ENCODE measurements at places on chromosomes 5 and 9.

GRCh38 chr9:133944746-133945135, 47.4 kb downstream of the VAV2 start:
- no peak for DNase-seq

- no peak for DNase-seq
Measured at GRCh38 chr9:114110180-114110579, 11.1 kb upstream of the KIF12 start.

DNA sequence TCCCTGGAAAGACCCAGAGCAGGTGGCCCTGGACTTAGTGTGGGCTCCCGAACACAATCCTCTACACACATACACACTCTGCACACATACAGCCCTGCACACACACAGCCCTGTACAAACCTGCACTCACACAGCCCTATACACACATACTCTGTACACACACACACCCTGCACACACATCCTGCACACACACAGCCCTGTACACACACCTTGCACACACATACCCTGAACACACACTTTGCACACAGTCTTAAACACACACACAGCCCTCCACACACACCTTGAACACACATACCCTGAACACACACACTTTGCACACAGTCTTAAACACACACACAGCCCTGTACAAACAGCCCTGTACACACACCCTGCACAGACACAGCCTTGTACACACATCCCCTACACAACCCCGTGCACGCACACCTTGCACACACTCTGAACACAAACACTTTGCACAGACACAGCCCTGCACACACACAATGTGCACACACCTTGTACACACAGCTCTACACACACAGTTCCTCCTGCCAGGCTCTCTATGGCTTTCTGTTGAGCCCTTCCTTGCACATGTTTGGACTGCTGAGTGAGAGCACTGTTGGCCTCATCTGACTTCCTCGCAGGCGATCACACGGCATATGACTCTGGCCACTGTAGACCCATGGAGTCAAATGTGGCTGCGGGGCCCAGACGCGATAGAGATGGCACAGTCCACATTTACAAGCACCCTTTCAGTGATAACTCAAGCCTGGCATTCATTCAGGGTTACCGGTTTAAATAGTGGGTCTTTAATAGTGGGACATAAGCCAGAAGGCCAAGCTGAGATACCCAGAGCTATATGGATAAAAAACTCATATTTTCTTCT, 245.7 kb upstream of the IRX1 start:
- no peak for DNase-seq

- DNase-seq, result no peak
Measured at GRCh38 chr5:137090721-137091120, 408.4 kb downstream of the SPOCK1 start.

GRCh38 chr9:125739436-125739835, 7.7 kb upstream of the PBX3 start:
- no peak for DNase-seq

DNA sequence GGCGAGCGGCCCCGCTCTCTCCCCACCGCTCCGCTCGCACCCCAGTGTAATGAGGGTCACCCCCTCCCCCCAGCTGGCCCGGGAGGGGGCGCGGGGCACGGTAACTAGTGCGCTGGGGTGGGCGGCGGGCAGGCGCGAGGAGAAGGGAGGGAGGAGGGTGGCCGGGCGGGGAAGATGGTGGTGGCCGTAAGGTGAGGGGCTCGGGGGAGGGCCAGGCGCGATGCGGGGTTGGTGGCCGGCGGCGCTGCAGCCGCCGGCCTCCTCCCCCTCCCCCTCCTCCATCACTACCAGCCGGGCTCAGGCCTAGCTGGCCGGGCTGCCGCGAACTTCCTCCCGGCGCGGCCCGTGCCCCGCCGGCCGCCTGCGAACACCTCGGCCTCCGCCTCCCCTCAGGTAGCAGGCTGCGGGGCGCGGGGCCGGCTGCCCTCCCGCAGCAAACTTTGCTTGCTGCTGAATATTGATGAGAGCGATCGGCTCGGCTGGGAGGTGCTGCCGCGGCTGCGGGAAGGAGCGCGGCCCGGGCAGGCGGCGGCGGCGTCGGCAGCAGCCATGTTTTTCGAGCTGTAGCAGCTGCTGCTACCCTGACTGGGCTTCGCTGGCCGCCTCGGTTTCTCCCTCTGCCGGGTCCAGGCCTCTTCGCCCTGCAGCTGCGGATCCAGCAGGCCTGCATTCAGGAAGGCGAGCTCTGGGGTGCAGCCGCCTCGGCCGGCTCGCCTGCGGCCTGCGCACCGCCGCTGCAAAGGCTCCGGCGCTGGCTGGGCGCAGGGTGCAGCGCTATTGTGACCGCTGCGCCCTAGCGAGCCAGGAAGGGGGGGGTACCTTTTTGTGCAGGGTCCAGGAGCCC, 502 bp downstream of the NSD1 start:
- peak; percentile 67 for DNase-seq

GRCh38 chr9:80376180-80376579, 804.4 kb downstream of the TLE4 start:
- DNase-seq, result no peak

GRCh38 chr5:39424736-39425637, at the start of gene DAB2:
DAB2 (minus strand) TSS chr5:39424980; CDS start chr5:39394320, 30,660 bp downstream.
- DNase-seq, result peak; percentile 73

- DNase-seq, result no peak
Measured at GRCh38 chr5:61186634-61187033, 24.4 kb upstream of the SMIM15 start.

DNA sequence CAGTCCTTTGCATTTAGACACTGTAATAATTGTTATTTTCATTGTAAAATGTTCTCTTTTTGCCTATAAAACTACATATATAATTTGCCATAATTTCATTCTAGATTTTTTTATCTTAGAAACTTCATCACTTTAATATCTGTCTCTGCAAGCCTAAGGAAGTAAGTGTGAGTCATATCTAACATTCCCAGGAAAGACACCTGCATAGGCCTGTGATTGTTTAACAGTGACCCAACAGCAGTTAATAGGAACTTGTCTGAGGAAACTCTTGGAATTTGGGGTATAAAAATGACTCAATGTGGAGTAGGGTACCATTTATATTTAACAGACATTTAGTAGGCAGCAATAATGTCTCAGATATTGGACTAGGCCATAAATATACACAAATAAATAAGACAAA, 229.2 kb upstream of the FAM174A start:
- DNase-seq, result no peak

DNA sequence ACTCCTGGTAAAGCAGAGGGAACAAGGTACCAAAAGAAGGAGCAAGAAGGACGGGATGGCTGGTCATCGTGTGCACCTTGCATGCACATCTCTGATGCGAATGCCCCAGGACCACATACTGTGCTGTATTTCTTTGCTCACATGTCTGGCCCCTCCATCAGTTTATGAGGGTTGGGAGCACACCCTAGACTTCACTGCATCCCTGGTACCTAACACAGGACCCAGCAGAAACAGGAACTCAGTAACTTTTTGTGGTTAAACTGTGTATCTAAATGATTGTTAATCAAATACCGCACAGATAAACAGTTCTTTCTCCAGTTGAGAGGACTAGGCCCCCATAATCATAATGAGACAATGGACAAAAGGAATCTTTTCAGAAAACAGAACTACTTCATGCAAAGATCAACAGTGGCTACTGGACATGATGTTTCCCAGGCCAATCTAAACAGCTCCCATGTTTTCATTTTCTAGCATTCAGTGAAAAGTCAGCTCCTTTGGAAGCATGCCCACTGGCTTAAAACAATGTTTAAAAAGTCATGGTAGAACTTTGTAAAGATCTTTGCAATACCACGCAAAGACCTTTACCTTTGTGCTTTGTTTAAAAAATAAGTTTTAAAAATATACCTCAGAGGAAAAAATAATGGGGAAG, 55.5 kb upstream of the IFNK start:
- no peak for DNase-seq

DNA sequence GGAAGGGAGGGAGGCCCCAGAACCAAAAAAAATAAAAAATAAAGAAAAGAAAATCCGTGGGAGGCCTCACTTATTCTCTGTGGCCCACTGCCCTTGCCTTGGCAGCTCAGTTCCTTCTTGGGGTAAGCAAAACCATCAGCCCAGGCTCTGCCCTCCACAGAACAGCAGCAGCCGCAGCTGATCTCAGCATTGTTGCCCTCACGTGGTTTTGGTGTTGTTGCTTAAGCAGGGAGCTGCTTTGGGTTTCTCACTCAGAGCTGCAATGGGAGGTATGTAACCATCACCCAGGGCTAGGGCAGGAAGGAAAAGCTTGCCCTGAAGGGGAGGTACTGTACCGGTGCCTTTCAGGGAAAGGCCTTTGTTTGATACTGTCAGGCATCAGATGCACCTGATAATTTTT, 374.7 kb upstream of the WWC1 start:
- DNase-seq, result no peak

GRCh38 chr5:57537811-57538210, 55.2 kb upstream of the ACTBL2 start:
- DNase-seq, result no peak

DNA sequence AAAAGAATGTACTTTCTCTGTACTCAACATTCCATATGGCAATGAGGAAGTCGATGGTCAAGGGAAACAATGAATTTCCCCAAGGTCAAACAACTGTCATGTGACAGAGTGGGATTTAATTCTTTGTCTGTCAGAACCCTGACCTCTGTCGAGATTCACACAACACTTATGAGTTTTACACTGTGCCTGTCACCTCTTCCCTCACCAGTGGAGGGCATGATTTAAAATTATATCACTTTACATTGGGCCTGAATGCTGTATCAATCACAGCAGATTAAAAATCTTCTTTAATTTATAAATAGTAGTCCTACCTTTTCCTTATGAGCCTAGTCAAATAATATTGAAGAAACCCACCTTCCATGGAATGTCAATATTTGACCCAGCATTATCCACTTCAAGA, 276.7 kb downstream of the CDH10 start:
- no peak for DNase-seq

DNA sequence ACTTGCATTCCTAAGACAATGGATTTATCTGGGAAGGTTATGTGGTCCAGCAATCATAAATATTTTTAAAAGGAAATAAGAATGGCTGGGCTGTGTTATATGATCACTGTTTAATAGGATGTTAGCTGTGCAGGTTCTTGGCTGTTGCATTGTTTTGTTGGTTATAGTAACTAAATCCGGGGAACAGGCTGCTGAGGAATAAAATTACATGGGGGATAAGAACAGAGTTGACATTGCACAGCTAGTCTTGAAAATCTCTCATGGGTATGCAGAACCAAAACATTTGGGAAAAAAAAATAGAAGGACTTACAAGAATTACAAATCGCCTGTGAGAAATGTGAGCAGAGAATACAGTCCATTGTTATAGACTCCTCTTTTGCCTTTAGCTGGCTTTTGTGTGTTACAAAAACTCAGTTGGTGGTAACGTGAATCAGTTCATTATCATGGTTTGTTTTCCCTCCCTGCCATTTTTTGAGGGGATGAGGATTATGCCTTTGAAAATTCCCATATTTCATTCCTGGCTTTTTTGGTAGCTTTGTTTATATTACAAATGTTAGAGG, 375.3 kb upstream of the DAB2 start:
- DNase-seq, result no peak

- no peak for DNase-seq
Measured at GRCh38 chr9:80881320-80881719, 808.0 kb downstream of the TLE1 start.

GRCh38 chr9:624935-625500, 216.5 kb upstream of the DMRT1 start:
- no peak for DNase-seq

DNA sequence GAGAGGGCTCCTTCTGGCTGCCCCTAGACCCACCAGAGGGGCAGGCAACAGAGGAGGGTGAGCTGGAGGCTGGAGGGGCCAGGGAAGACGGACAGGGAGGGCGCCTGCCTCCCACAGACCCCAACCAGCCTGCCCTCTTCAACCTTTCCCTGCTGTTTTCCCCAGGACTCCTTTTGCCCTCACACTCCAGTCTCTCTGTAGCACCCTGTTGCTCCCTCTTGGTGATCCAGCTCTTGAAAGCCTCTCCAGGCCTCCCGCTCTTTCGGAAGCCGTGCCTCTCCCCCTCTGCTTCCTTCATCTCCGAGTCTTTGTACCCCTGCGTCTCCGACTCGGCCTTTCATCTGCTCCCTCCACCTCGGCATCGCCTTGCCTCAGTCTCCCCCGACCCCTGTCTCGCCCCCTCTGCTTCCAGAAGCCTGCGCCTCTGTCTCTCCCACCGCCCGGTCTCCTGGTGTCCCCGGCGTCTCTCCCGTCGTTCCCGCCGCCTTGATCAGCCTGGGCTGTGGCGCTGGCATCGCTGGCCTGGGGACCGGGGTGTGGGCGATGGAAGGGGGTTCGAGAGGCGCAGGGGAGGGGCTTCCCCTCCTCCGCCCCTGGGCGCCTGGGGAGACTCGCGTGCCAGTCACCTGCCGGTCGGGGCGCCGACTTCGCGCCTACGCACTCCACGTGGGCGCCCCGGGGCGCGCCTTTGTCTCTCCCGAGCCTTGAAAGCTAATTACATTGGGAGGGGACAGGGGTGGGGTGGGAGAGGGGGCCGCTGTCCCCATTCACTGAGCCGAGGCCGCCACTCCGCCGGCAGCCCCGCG, 5.3 kb upstream of the PRDM12 start:
- DNase-seq, result no peak

GRCh38 chr5:169471021-169471420, 112.6 kb upstream of the SPDL1 start:
- no peak for DNase-seq

DNA sequence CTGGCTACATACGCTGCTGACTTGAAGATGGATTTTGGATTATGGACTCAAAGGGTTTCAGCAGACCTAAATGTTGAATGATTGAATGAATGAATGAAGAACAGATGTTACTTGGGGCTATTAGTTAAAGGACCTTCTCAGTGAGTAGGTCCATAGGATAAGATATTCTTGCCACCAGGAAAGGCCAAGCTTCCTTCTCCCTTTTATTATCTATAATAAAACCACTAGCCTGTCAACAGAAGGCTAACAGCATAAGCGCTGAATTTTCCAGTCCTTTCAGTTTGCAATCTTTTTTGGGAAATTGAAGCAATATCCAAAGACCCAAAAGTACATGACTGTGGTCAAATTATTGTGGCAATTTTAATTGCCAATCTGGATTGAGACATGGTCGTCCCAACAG, 113.3 kb downstream of the SV2C start:
- DNase-seq, result no peak

DNA sequence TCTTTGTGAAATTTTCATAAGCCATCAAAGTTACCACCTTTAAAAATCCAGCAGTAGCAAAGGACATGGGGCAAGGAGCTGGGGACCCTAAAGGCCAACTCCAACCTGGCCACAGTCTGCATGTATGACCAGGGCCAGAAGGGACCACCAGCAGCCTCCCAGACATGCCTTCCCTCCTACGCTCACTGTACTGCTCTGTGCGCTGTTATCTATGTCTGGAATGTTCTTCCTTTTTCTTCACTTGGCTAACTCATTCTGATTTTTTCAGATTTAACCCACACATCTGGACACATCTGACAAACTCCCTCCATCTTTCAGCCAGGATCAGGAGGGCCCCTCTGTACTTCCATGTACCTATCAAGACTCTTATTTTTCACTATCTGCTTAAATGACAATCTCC, 47.6 kb upstream of the TRAF1 start:
- DNase-seq, result no peak

- DNase-seq, result no peak
Measured at GRCh38 chr9:90000925-90001324, 396.1 kb downstream of the GADD45G start.
